ENCODE measurements at places on chromosomes 7 and 10.

DNA sequence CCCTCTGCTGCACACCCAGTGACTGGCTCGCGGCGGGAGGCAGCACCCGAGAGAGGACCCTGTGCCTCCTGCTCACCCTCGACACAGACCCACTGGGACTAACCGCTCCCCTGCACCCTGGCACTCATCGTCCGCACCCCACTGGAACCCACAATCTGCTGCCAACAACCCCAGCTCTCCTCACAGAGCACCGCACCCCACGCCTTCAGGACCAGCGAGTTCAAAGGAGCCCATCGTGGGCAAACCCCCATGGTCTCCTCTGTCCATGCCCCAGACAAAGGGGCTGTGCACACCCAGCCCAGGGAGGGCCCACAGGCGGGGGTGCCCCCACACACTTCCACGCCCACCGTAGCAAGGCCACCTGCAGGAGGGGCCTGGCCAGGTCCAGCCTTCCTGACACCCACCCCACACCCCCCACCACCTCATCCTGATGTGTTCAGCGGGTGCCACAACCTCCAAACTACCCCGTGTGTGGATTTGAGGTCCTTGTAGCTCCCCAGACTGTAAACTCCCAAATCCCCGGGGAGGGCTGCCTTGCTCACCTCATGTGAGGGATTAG lies 14.0 kb downstream of the RASGEF1A start:
- no peak for DNase-seq

GRCh38 chr7:138563808-138564207 lies 103.7 kb downstream of the TRIM24 start:
- no peak for DNase-seq

DNA sequence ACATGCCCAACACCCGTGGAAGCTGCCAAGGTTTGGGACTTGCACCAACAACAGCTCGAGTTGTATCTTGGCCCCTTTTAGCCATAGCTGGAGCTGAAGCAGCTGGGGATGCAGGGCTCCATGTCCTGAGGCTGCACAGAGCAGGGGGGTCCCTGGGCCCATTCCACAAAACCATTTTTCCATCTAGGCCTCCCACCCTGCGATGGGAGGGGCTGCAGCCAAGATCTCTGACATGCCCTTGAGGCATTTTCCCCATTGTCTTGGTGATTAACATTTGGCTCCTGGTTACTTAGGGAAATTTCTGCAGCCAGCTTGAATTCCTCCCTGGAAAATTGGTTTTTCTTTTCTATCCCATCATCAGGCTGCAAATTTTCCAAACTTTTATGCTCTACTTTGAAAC lies 637.8 kb upstream of the VSTM2A start:
- no peak for DNase-seq

- DNase-seq = no peak
Observed at GRCh38 chr10:73554721-73555120, 36.4 kb downstream of the USP54 start.

- DNase-seq = no peak
Observed at GRCh38 chr10:103833731-103834365, 21.5 kb downstream of the SH3PXD2A start.

DNA sequence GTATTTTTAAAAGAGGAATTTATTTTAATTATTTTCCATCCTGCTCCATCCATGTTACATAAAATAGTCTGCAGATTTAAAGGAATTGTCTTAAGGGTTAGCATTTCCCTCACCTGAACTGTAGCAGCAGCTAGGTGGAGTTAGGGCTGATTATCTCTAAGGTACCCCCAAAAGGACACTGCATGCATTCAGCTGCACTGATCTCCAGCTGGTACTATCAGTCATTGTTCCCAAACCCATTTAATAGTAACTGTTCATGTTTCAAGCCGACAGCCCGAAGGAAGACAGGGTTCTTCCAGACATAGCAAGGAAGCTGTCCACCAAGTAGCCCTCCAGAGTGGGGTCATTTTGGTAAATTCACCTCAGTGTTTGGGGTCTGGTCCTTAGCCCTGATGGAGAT lies 48.7 kb downstream of the FAM171A1 start:
- no peak for DNase-seq

DNA sequence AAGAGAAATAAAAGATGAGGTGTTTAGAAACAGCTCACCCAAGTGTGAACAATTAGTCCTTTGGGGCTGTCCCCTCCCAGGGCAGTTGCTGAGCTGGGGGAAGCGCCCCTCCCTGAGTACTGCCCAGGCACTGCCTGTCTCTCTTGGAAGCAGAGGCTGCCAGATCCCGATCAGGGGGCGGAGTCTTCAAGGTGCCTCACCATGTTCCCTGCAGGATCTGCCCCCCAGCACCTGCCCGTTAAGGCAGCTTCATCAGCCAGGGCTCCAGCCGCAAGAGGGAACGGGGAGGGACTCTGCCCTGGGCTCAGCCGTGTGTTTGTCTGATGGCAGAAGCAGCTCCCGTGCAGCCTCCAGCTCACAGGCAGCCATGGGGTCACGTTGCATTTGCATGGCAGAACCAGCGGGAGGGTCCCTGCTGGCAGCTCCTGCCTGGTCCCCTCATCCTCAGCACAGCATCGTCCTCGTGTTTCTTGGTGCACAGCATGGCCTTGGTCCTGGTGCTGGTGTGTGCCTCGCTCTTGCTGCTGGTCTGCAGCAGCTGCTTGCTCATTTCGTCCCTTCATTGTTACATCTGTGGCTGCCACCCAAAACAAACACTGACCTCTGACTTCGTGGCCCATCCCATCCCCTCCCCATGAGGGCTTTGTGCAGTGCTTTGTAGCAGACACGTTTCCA lies 10.7 kb upstream of the DPYSL4 start:
- no peak for DNase-seq

DNA sequence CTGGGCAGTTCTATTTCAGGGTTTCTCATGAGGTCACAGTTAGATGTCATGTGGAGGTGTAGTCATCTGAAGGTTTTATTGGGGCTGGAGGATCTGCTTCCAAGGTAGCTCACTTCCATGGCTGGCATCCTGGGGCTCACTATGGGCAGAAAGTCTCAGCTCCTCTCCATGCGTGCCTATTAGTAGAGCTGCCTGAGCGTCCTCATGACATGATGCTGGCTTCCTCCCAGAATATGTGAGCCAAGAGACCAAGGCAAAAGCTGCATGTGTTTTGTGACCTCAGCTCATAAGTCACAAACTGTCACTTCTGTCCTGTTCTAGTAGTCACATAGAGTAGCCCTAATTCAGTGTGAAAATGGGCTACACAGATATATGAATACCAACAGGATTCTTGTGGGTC lies 524.4 kb downstream of the SUGCT start:
- no peak for DNase-seq

DNA sequence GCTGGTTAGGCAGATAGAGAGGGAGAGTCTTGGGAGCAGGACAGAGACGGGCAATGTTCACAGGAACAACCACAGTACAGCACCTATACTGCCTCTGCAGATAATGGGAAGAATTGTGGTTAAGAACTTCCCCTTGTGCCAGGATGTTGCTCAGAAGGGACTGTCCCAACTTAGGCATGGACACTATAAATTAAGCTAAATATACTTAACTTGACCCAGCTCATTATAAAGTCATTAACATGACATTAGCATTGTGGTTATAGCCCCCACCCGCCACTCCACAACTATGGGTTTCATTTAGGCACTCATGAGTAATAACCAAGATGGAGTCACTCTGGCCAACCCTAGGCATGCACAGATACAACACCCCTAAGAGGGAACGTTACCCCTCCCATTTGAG lies 310.9 kb upstream of the NRG3 start:
- DNase-seq = no peak

GRCh38 chr7:17185690-17186070 lies 112.8 kb upstream of the AHR start:
- DNase-seq = no peak

DNA sequence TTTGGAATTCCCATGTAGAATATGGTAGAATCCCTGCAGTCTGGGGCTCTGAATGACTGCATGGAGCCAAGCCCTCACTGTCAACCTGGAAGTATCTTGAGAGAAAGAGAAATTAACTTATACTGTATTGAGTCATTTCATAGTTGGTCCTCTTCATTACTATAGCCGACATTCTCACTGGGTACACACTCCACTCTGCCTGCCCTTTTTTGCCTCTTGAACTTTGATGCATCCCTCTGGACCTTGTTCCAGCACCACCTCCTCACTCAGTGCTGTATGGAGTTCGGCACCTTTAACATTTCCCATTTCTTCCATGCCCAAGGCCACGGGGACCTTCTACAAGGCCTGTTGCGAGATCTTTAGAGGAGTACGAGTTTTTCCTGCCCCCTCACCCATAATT lies 4.6 kb upstream of the ARHGAP22 start:
- no peak for DNase-seq

DNA sequence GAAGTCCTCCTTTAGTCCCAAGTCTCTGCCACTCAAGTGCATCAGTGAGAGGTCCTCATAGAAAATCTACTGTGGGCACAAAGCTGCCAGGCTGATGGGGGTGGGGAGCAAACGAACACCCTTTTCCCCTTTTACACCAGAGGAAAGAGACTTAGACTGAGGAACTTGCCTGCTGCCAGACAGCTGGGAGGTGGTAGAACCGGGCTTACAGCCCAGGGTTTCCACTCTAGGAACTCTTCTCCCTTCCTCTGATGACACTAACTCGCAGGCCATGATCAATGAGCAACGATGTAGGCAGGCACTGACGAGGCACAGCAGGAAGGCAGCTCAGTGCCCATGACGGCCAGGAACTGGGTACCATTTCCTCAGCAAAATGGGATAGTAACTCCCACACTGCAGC lies 11.0 kb upstream of the SH2D4B start:
- DNase-seq = no peak

DNA sequence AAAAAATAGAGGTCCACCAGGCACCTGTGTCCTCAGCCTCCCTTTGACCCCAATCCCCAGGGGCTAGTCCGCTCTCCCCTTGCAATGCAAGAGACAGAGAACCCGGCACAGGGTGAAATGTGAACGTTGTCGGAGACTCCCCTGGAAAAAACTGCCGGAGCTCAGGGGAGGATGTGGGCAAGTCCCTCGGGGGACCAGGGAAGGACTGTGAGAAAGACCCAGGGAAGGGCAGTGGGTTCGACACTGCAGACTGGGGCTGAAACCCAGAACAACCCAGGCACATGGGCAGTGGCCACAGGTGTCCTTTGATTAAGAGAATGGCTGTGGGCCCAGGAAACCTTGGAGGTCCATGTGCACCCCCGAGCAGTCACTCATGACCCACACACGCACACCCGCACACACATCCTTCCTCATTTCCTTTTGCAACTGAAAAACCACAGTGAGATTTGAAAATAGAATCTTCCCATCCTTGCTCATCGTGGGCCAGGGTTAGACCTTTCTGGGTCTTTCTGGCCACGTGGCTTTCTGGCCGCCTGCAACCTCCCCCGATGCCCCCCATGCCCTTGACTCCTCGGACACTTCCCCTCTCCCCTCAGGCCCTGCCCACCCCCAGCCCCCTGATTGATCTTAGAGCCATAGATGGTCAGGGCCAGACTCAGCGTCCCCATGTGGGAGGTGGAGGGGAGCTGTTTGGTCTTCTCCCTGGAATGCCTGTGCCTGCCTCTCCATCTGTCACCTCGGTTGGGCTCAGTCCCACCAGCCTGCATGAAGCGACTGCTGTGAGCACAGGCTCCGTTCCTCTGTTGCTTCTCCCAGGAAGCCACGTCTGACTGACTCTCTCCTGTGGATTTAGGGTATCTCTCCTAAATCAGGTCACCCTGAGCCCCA lies 7.9 kb downstream of the LAT2 start:
- no peak for DNase-seq

- DNase-seq = no peak
Observed at GRCh38 chr7:44712012-44712411, 36.6 kb upstream of the ZMIZ2 start.

DNA sequence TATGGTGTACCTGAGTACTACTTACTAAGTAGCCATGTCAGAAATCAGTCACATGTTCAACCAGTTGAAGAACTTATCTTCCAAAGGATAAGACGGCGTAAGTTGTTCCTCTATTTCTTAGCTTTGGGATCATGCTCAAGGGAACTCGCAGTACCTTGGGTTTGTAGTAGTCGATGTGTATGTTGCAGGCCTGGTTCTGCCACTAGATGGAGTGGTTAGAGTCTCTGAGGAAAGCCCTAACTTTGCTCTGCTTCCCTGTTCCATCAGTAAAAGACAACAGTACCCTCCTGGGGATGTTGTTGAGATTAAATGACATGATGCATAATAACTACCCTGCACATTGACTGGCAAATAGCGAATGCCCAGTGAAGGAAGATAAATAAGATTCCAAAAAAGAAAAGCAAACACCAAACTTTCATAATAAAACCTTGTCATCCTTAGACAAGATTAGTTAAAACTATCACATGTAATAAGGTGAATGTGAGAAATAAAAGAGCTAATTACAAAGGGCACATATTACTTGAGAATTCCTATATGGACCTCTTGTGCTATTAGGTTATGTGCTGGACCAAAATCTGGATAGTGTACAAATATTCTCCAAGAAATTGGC lies 165.9 kb downstream of the ABCA13 start:
- DNase-seq = no peak

GRCh38 chr10:60428387-60428737 lies 38.7 kb upstream of the ANK3 start:
- no peak for DNase-seq

GRCh38 chr7:76371396-76371795 lies 12.6 kb upstream of the YWHAG start:
- no peak for DNase-seq

DNA sequence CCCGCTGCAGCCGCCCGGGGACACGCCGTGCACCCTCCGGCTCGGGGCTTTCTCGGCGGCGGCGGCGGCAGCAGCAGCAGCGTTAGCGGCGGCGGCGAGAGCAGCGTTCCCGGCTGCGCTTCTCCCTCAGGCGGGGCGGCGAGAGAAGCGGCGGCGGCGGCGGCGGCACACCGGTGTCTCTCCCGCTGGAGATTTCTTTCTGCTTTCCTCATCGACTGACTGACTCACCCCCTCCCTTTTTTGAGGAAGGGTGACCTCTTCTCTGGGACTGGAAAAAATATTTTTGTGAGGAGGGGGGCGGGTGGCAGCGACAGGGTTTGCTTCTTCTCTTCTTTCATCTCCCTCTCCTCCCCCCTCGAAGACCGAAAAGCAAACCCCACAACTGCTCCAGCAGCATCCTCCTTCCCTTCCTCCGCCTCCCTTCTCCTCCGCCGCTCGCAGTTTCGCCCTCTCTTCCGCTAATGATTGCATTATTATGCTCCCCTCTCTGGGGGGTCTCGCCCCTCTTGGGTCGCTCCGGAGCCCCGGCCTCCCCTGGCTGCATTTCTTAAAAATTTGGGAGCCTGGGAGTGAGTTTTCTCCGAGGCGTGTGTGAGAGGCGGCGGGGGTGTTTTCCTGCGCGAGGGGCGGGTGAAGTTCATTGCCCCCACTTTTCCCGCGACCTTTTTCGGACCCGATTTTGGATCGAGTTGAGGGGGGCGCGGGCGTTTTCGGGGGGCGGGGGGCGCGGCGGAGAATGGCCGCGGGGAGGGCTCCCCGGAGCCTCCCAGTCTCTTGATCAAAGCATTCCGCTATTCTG lies 411 bp downstream of the AUTS2 start:
- DNase-seq = no peak

DNA sequence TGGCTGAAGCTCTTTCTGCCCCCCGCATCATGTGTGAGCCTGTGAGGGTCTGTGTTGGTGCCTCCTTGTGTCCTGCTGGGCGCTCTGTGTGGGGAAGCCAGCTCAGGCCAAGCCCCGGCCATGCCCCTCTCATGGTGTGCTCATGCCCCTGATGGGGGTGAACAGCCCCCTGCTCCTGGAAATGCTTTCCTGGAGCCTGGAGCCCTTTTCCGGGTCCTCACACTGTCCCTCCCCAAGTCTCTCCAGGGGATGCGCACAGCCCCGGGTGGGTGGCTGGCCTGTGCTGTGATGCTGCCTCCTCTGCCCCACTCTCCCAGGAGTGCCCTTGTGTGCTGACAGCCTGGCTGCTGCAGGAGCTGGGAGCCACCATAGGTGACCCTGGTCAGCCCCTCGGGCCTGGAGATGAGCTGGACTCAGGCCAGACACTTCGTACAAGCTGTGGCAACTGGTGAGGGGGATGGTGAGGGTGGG lies 20.8 kb upstream of the ZNF862 start:
- no peak for DNase-seq

Measured in stimulated activated CD4-positive, alpha-beta T cell treated with anti-CD3 and anti-CD28 coated beads, Interleukin-12 subunit alpha, Interleukin-12 subunit beta, amount 100 ng/mL, for 4 hours (primary cell).